ENCODE measurements at places on chromosomes 4 and X.

- no peak for DNase-seq
Measured at GRCh38 chr4:16142598-16143310, 58.9 kb upstream of the PROM1 start.

DNA sequence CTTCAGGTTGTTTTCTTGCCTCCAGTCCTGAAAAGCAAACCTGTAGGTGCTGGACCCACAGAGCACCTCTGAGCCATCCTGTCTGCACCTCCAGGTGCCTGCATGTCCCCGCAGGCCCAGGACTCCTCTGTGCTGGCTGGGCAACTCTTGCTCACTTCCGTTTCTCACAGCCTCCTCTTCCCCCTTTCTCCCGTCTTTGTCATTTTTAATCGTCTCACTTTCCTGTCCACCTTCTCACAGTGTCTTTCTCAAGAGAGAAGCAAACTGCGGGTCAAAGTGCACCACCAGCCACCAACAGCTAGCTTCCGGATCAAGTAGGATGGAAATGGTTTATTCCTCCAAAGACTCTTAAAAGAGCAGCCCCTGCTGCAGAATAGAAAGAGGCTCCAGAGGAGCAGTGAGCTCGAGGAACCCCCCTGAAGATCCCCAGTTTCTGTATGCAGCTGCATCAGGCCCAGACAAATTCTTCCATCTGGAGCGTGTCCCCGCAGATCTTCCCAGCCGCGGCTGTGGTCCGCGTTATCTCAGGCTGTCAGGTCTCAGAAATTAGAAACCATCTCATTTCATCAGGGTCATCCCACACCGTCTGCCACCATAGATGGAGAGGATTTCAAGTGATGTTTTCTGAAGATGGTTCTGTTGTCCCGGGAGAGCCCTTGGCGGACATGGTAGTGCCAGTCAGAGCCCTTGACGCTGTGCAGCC, 87.7 kb downstream of the FHDC1 start:
- DNase-seq, result peak; percentile 53

DNA sequence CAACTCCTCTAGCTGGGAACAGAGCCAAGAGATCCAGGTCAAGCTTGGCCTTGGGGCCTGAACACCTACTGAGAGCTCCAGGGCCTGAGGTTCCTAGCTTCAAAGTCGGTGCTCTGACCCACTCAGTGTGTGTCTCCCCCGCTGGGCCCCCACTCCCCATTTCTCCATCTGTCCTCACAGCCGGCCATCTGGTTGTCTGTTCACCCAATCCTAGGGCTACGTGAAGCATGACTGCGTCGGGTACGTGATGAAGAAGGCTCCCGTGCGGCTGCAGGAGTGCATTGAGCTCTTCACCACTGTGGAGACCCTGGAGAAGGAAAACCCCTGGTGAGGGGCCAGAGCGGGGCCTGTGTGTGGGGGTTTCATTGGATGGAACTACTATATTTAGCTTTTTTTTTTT, 12.3 kb downstream of the USP11 start:
- DNase-seq, result no peak

DNA sequence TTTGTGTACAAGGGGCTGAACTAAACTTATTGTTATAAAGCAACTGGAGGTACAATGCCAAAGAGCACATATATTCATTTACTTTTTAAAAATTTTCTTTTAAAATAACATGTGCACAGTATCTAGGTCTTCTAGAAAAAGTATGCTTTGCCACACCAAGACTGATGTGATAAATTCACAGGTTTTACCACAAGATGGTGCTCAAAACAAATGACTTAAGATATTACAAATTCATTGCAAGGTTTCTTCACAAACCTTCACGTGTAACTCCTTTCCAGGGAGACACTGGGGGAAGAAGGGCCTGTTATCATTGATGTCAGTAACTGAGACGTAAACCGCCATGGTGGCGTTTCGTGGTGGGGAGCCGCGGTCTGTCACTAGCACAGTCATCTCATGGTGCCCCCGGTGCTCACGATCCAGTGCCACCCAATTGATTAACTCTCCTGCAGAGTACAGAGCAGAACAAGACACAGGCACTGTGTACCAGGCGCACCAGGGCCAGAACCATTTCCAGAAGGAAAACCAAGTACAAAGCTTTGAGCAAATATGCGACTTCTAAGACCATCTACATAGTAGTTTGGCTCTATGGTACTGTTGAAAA, 162.2 kb downstream of the DCHS2 start:
- DNase-seq, result peak; percentile 50

DNA sequence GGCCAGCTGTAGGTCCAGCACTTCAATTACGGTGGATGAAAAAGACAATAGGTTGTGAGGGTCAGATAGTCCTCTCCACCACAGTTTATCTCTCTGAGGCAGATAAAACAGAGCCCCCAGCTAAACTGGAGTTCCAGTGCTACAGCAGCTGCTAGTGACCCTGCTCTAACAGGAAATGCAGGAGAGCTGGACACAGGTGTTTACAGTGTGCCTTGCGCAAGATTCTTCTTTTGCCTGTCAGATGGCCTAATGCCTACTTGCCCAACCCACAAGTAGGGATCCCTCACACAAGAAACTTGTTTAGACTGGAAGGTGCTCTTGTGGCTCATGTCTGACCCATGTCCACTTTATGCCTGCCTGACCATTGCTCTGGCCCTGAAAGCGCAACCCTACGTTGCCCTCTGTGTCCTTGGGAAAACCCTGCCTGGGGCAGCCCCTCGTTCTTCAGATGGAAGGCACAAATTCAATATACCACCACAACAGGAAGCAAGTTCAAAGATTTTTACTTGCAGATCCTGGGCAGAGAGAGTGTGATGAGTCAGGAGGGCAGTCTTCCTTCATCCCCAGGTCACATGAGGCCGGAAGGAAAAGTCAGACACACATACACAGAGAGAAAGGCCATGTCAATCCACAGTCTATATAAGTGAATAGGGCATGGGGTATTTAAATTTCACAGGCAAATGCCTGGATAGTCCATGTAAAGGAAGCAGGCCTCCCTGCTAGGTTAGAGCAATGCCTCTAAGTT, 105.1 kb upstream of the ADGRL3 start:
- peak; percentile 58 for DNase-seq

DNA sequence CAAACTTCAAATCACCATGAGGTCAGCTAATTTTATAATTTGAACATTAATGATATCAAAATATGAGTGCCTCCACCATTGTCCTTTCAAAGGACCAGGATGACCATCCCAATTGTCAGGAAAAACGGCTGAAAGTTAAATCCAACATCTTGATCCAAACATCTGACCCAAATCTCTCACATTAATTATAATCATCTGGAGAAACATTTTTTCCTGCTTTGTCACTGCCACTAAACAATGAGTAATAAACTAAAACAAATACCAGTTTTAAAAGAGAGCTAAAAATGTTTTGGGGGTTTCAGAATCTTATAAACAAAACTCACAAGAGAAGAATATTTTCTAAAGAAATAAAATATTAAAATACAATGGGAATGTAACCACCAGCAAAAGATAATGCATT, 45.7 kb upstream of the NDST4 start:
- no peak for DNase-seq

GRCh38 chrX:102345916-102346315, 93.9 kb downstream of the NXF2B start:
- DNase-seq, result peak; percentile 69

DNA sequence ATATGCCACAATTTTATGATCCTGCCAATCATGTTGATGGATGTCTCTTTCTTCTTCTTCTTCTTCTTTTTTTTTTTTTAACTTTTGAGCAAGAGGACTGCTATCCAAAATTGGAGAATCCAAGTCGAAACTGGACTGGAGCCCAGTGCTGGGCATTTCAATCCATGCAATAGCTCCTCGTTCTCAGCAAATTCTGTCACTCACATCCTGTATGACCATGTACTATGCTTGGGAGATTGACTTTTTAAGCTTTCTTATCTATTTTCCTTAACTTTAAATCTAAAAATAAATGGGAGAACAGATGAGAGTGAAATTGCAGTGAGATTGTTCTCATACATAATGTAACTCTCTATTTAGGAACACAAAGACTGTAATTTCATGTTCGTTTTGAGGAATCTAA, 123.0 kb upstream of the PUDP start:
- no peak for DNase-seq

- DNase-seq, result no peak
Measured at GRCh38 chr4:150253965-150254630, 175.9 kb downstream of the DCLK2 start.

DNA sequence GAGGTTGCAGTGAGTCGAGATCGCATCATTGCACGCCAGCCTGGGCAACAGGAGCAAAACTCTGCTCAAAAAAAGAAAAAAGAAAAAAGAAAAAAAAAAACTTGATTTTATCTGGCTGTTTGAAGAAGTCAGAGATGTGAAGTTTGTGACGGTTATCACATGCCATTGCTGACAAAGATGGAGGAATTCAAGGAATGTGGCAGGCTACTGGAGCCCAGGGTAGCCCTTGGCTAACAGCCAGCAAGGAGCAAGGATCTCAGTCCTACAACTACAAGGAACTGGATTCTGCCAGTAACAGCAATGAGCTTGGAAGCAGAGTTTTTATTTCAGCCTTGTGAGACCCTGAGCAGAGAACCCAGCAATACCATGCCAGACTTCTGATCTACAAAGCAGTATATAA, 24.3 kb upstream of the TET2 start:
- DNase-seq, result peak; percentile 44

DNA sequence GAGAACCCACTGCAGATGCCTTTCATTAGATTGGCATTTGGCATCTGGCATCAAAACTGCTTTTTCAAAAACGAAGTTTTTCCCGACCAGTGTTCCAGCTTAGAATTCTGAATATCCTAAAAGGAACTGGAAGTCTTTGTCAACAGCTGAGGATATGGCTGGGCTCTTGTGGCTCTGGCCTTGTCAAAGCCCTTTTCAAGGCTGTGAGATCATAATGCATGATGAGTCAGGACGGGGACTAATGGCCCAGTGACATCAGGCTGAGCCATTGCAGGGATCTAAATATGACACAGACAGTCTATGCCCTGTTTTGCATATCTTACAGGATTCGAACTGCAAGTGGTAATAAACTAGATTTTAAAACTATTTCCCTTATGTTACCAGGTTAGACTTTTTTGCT, 306.4 kb downstream of the PTTG2 start:
- peak; percentile 21 for DNase-seq

DNA sequence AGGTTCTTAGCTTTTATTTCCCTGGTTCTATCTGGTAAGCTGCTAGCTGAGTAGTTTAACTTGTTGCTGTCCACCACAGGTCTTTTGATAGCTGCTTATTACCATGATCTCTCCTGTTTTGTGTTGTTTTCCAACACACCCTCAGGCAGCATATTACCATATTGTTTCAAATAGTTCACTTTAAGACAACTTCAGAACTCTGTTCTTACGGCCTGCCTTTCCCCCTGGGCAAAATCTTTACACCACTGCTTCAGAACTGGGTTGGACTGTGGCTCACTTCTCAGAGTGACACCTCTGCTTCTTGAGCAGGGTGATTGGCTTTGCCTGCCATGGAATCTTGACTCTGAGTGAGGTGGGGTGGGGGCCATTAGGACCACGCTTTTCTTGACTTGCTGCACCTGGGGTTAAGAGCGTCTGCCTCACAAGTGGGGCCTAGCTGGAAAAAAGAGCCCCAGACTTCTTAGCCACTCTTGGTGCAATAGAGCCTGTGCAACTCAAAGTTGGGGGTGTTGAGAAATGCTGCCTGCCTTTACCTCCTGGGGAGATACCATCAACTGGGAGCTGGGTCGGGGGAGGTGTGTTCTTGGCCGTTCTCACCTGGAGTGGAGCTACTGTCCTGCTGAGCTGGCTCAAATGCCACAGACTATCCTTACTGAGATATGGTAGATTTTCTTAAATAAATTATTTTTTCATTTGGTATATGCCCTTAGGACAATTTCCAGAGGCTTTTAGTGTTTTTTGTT, 23.4 kb downstream of the USP9X start:
- DNase-seq, result no peak

DNA sequence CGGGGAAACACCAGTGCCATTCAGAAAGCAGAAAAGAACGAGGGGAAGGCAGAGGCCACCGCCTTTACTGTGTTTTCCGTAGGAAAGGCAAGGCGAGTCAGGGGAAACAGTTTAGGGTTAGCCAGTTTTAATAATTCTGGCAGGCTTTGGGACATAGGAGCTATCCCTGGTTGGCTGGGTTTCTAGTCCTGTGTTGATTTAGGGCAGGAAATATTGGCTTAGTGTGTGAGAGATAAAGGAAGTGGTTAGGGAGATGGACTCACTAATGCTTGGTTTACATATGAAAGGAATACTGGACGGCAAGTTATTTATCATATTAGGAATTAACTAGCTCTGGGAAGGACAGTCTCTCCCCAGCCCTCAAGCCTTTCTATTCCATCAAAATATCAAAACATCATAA, 53.1 kb downstream of the SYNPO2 start:
- peak; percentile 23 for DNase-seq

GRCh38 chrX:38941675-38942074, 140.4 kb downstream of the MID1IP1 start:
- DNase-seq, result peak; percentile 6

GRCh38 chr4:22531311-22532019, 15.6 kb upstream of the ADGRA3 start:
- no peak for DNase-seq

GRCh38 chr4:143616771-143617170, 83.7 kb downstream of the FREM3 start:
- peak; percentile 75 for DNase-seq

DNA sequence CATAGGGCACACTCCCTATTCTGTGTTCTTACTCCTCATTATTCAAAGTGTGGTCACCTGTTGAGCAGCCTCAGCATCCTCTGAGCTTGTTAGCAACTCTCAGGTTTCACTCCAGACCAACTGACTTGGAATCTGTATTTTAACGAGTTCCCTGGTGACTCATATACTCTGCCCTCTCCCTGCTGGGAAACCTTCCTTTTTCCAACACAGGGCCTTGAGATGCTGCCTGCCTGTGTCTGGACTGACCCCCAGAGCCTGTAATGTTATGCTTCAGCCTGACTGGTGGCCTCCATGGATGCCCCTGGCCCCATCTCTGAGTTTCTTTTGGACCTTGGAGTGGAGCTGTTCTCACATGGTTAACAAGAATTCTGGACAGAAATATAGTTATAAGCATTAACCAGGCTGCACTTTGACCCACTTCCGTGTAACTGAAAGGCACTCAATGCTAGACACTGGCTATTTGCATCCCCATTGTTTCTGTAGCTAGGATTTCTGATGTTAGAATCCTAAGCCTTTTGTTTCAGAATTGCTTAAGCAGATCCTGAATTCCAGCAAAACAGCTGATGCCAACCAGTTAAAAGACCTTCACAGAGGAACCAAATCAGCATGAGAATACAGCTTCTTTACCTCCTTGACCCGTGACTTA, 262.6 kb downstream of the STIM2 start:
- peak; percentile 16 for DNase-seq

DNA sequence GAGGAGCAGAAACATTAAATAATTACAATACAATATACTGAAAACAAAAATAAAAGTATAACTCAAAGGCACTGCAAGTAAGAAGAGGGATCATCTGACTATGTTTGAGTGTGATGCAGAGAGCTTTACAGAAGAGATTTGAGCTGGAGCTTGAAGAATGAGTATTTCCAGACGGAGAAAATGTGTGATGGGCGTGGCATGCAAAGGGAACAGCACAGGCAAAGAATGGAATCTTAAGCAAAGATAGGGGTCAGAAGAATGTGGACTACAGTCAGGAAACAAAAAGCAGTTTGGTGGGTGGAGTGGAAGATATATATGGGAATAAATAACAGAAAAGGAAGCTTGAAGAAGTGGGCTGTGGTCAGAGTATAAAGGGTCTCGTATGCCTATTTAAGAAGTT, 45.5 kb downstream of the OPHN1 start:
- DNase-seq, result no peak

GRCh38 chrX:52213276-52213675, 28.6 kb downstream of the MAGED4 start:
- no peak for DNase-seq
